Amniotic epithelial cell (primary cell): ENCODE measurements at places on chromosomes 5 and 9.

- no peak for DNase-seq
Measured at GRCh38 chr5:76737846-76738245, 21.9 kb downstream of the F2R start.

DNA sequence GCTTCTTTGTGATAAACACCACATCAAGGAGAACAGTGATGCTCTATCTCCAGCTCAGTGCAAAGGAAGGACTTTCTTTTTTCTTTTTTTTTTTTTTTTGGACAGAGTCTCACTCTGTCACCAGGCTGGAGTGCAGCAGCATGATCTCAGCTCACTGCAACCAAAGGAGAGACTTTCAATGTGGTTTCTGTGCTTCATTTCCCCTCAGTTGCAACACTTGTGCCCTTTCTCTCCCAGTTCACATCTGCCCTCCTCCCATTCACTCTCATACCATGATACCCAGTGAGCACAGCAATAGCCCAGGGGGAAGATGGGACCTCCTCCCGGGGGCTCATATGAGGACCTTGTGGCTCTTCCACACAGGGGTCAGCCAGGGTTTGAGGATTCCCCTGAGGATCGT is 110.0 kb downstream of the MTRR start:
- DNase-seq: no peak

DNA sequence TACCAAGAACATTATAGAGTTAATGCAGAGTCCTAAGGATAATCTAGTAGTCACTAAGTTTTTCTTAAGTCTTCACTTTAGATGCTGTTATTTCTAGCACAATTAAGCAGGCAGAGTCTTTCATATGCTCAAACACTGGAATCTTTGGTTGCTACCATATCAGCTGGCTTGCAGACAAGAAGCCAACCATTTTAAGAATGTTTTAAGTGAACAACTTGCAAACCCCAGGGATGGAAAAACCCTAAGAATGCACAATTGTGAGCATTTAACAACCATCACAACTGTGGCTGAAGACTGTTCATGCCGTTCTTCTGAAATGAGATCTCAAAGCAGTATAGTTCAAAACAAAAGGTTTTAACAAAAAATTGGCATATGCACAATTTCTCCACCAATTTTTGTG is 55.1 kb downstream of the CSNK1A1 start:
- no peak for DNase-seq

GRCh38 chr5:116622375-116623050 is 47.9 kb upstream of the SEMA6A start:
- no peak for DNase-seq

- no peak for DNase-seq
Measured at GRCh38 chr5:90440644-90441043, 31.1 kb upstream of the CETN3 start.

DNA sequence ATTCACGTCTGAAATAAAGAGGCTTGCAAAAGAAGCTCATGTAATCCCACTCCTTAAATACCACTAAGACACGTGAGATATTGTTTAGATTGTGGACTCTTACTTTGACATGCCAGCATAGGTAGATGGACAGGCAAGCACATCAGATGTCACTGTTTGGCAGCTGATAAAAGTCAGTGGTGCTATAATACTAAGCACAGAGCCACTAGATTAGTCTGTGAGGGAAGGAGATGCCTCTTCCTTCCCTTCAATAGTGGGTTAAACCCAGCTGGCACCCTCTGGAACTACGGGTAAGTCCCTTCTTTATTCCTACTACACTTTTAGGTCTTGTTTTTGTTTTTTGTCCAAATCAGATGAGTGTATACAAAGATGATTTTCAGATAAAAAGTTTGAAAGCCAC is at the start of gene MYOT:
Gene MYOT, plus strand, starts transcription at position 197 of the 400 bp plus-strand sequence. CDS start 2,792 bp downstream, outside the sequence.
- DNase-seq: no peak
